H54 (cell line): ENCODE measurements at places on chromosomes 1 and 21.
A peak's percentile ranks its signal among the peaks of the same experiment; 100 is the strongest.

DNA sequence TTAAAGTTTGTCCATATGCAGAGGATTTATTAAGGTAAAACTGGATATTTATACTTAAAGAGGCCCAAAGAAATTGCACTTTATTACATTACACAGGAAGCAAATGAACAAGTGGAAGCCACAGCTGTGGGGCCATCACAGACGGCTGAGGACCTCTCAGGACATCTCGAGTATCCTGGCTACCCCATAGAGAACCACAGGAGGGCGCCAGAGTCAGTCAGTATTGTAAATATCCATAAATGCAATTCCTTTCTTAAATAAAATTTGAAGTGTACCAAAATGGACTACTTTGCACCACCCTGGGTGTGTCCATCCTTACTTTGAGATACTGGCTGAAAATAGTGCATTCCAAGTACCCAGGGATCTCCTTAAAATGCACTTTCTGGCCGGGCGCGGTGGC lies 257.2 kb downstream of the MRPL39 start:
- DNase-seq = peak; percentile 20

GRCh38 chr1:21064057-21064456 lies 112.6 kb downstream of the EIF4G3 start:
- DNase-seq = no peak

DNA sequence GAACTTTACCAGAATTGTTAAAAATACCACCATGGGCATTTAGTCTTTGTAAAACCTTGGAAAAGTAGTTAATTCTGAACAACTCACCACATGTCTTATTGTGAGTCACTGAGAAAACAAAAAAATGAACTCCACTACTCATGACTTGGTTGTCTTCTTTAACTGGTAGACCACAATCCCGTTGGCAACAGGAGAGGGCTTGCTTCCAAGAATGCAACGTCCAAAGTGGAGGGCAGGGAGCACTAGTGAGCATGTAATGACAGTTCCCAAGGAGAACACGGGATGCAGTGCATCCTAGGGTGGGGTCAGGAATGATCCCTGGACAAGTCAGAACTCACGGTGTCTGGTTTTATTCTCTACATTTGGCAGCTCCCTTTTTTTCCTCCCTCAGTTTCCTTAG lies 15.2 kb upstream of the HMCN1 start:
- peak; percentile 12 for DNase-seq

- DNase-seq = no peak
Observed at GRCh38 chr1:15388201-15388880, 21.3 kb upstream of the EFHD2 start.

DNA sequence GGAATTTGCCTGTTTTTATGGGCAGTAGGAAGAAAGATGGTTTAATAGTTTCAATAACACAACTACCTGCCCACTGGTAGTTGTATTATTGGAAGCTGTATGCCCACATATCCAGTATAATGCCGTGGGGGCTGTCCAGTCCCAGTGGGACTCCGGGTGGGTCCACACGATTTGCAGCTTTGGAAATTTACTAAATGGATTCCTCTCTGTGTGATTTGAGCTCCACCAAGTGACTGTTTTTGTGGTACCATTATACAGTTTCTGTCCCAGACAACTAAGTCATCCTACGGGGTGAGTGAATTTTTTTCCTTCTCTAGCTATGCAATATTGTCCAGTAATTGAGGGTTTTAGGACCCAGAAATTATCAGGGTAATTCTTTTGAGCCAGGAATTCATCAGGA lies 86.8 kb downstream of the PLA2G4A start:
- no peak for DNase-seq

DNA sequence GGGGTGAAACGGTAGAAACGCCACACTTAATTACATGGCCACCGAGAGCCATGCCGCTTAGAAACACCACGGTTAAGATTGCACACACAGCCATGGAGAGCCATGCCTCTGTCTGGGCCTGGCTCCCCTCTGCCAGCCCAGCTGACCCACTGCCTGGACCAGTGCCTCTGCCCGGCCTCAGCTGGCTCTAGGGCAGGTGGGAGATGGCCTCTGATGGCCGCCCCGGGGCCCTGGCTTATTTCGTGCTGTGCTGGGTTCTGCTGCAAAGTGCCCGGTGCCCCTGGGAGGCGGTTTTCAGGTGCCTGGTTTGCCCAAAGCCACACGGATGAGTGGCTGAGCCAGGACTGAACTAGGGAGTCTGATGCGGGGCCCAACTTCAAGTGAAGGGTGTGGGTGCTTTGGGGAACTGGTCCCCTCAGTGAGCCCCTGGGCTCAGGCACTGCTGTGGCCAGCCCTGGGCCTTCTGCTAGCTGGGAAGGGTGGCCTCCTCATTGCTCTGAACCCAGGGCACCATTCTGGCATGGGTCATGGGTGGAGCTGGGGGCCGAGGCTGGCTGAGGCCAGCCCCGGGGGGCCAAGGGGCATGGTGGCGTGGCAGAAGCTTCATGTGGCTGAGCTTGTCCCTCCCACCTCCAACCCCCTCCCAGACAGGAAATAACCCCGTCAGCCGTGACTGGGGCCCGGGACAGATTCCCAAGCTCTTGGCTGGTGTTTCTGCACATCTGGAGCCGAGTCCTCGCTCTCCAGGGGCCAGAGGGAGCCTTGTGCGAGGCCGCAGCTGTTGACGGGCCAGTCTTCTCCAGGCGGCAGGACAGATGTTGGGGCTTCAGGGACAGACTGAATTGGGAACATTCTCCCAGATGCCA lies 1.9 kb upstream of the GPR153 start:
- no peak for DNase-seq

GRCh38 chr1:80891871-80892270 lies 908.9 kb upstream of the ADGRL2 start:
- DNase-seq = no peak

GRCh38 chr1:30325999-30326398 lies 397.4 kb downstream of the MATN1 start:
- DNase-seq = no peak

DNA sequence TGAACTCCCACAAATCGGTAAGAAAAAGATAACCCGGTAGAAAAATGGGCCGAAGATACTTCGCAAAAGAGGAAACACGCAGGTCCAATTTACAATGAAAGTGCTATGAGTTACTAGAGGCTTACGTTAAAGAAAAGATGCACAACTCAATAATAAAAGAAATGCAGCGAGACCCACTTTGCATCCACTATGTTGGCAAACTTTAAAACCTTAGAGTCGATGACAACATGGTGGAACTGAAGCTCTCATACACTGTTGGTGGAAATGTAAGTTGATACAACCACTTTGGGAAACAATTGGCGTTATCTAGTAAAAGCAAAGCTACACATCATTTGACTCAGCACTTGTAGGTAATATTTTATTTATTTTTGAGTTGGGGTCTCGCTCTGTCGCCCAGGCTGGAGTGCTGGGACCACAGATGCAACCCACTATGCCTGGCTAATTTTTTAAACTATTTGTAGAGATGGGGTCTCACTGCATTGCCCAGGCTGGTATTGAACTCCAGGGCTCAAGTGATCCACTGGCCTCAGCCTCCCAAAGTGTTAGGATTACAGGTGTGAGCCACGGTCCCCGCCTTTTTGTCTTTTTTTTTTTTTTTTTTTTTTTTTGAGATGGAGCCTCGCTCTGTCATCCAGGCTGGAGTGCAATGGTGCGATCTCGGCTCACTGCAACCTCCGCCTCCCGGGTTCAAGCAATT lies 696 bp upstream of the GPATCH3 start:
- no peak for DNase-seq
